Left ventricle myocardium inferior (tissue), 1 donor: ENCODE measurements at places on chromosomes 7 and 10.

DNA sequence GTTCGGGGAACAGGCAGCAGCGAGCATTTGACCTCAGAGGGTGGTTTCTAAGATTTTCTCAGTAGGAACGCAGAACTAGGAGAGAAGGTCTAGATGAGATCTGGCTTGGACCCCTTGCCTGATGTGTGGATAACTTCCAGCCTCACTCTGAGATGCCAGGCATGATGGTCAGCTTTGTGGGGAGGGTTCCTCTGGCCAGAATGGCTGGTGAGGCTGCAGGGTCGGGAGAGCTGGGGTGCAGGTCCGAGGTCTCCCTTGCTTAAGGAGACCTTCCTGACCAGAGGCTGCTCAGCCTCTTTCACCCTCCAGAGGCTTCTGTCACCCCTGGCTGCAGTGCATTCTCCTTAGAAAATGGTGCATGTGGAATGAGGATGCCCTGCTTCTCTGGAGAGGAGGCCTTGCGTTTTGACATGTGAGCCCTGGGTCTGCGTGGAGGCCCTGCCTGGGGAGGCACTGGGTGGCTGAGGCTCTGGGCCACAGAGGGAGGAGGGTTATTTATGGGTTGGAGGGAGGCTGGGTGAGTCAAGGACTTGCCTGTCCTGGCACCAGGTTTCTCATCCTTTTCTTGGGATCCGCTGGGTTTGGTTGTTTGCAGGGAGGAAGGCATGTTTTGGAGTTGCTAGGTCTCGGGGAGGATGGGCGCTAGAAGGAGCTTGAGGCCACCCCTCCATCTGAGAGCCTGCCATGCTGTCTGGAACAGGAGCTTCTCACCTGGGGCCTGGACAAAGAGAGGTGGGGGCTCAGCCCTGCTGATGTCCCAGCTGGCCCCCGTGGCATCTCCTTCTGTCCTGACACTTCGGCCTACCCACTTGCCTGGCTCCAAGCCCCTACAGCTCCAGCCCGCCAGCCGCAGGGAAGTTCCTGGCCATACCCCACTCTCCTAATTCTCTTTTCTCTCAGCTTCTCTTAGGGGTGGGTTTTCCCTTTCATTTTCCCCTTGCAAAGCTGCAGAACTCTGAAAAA lies 3.9 kb downstream of the FAM241B start:
- DNase-seq: no peak
- H3K4me1 ChIP-seq: peaks cover 16% of the 10 kb centered on the region
- no peak overlapping the region for H3K4me3 ChIP-seq
- H3K36me3 ChIP-seq: no peaks in the 10 kb centered on the region

DNA sequence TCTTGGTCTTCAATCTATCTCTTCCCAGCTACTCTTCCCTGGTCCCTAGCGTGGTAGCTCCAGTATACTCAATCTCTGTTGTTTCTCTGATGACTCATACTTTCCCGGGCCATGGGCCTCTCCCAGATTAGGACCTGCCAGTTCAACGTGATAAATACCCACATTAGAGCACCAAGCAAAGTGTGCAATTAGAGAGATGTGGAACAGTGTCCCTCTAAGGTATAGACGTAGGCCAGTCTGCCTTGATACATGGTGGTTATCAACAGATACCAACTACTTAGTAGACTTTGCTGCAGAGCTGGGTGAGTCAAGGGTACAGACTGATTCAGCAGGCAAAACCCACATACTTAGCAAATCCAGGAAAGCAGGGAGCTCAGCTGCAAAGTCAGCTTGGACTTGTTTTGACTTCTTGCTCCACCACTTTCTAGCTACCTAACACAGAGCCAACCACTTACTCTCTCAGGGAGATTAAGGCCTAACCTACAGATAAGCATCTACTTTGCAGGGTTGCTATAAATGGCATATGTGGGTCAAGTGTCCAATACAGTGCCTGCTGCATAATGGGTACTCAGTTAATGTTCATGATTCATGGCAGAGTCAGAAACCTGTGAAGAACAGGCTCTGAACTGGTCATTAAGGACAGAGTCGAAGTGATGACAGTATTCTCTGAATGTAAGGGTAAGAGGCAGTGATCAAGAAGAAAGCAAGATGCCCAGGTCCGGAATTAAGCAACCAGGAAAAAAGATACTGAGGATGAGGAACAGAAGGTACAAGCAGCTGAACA lies 176.1 kb downstream of the CHN2 start:
- H3K4me1 ChIP-seq: peaks cover 35% of the 10 kb centered on the region
- H3K27ac ChIP-seq: peak overlapping the region; percentile 21

GRCh38 chr10:29970576-29970975 lies 88.8 kb downstream of the JCAD start:
- H3K4me3 ChIP-seq: no peak overlapping the region
- no peaks in the 10 kb centered on the region for H3K27me3 ChIP-seq
- H3K27ac ChIP-seq: no peak overlapping the region

- H3K4me1 ChIP-seq: peaks cover 18% of the 10 kb centered on the region
- no peak overlapping the region for H3K4me3 ChIP-seq
- no peaks in the 10 kb centered on the region for H3K36me3 ChIP-seq
- no peaks in the 10 kb centered on the region for H3K27me3 ChIP-seq
- no peak for DNase-seq
Observed at GRCh38 chr7:127758105-127758504, 106.1 kb downstream of the SND1 start.

DNA sequence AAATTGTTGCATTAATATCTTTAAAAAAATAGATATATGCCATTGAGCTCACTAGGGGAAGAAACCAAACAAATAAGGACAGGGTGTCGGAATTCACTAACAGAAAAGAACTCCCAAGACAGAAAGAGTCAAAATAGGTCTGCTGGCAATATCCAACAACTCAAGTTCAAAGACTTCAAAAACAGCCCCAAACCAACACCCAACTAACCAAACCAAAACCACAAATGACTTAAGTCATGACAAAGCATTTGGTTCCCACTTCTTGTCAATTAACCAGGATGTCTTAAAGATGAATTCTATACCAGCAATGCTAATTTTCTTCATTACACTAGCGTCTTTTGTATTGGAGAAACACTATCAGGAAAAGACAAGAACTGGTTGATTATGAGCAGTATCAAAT lies 249.0 kb upstream of the PLXNA4 start:
- H3K27me3 ChIP-seq: no peaks in the 10 kb centered on the region
- H3K4me1 ChIP-seq: peaks cover 10% of the 10 kb centered on the region
- no peak overlapping the region for H3K27ac ChIP-seq
- no peak overlapping the region for H3K4me3 ChIP-seq
- DNase-seq: no peak

DNA sequence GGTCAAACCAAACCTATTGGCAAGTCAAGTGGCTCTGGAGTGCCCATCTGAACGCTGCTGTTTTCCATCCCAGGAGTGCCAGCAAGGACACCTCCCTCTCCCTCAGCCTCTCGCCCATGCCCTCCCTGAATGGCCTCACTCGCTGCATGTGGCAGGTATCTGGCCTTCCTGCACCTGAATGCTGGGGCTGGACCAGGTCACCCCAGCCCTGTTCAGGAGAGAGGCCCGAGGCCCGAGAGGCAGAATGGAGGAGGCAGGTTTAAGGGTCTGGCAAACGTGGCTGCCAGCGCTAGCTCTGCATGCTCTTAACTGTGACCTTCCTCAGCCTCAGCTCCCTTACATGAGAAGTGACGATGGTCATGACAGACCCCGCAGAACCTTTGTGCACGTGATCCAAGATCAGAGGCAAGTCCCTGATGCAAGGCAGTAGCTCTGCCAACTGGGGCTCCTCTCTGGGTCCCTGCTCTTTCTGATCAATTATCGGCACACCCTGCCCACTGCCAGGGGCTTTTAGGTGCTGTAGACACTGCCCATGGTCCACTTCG lies 295.7 kb upstream of the ZMIZ1 start:
- H3K4me1 ChIP-seq: peaks cover 39% of the 10 kb centered on the region
- H3K36me3 ChIP-seq: no peaks in the 10 kb centered on the region
- DNase-seq: no peak
- H3K27me3 ChIP-seq: no peaks in the 10 kb centered on the region
- H3K27ac ChIP-seq: no peak overlapping the region

GRCh38 chr10:5606321-5606720 lies 60.1 kb downstream of the ASB13 start:
- no peaks in the 10 kb centered on the region for H3K36me3 ChIP-seq
- H3K27ac ChIP-seq: no peak overlapping the region
- H3K4me1 ChIP-seq: no peaks in the 10 kb centered on the region
- no peak overlapping the region for H3K4me3 ChIP-seq
- peaks cover 22% of the 10 kb centered on the region for H3K27me3 ChIP-seq
- no peak for DNase-seq

GRCh38 chr10:60267802-60268201 lies 121.9 kb downstream of the ANK3 start:
- H3K27ac ChIP-seq: peak overlapping the region; percentile 76
- H3K4me1 ChIP-seq: peaks cover 52% of the 10 kb centered on the region
- H3K4me3 ChIP-seq: no peak overlapping the region
- DNase-seq: no peak
- H3K27me3 ChIP-seq: no peaks in the 10 kb centered on the region
- peaks cover 12% of the 10 kb centered on the region for H3K36me3 ChIP-seq

DNA sequence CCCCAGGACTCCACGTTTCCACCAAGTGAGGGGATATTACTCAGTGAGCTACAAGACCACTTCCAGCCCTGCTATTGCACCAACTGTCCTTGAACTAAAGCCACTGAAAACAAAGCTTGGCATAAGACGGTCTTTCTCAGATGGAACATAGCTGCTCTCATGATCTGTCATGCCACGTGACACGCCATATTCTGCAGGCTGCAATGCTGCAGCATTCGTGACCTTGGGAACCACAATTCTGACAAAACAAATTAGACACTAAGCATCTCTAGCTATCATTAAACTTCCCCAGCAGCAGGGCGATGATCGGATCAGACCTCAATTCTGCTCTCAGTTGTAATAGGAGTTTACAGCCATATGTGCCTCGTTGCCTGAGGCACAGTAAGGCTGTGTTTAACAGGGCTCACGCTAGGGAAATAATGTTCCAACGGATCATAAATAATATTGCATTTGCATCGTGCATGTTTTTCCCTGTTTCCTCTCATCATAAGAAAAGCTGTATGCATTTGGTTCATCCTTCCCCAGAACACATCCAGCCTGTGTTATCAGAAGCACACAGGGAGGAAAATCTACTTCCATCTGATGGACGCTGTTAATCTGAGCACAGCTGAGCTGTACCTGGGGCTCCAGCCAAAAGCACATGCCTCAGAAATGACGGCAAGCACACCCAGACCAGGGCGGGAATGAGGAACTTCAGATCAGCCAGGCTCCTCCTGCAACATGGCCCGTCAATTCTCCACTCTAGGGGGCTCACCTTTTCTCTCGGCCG lies 38.6 kb upstream of the CNPY1 start:
- H3K27ac ChIP-seq: no peak overlapping the region
- no peak overlapping the region for H3K4me3 ChIP-seq
- DNase-seq: no peak
- H3K27me3 ChIP-seq: peaks cover 81% of the 10 kb centered on the region

DNA sequence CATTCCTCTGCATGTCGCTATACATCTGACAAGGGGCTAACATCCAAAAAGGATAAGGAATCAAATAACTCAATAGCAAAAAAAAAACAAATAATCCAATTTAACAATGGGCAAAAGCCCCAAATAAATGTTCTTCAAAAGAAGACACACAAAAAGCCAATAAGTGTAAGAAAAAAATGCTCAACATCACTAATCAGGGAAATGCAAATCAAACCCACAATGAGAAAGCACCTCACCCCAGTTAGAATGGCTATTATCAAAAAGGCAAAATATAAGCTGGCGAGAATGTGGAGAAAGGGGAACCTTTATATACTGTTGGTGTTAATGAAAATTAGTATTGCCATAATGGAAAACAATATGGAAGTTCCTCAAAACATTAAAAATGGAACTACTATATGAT lies 14.3 kb downstream of the ARHGAP12 start:
- H3K4me3 ChIP-seq: no peak overlapping the region
- H3K36me3 ChIP-seq: no peaks in the 10 kb centered on the region
- H3K27ac ChIP-seq: no peak overlapping the region
- no peak for DNase-seq

DNA sequence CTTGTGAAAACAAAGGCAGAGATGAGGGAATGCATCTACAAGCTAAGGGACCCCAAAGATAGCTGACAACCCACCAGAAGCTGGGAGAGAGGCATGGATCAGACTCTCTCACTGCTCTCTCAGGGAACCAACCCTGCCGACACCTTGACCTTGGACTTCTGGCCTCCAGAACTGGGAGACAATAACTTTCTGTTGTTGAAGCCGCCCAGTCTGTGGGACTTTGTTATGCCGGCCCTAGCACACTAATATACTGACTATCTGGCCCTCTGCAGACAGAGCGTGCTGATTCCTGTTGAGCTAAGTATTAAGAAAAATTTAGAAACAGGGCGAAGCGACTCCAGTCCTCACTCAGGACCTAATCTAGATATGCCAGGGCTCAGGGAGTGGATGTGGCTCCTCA lies 144.3 kb upstream of the TCF7L2 start:
- no peaks in the 10 kb centered on the region for H3K36me3 ChIP-seq
- no peak overlapping the region for H3K4me3 ChIP-seq
- DNase-seq: no peak
- no peaks in the 10 kb centered on the region for H3K4me1 ChIP-seq
- no peak overlapping the region for H3K27ac ChIP-seq
- H3K27me3 ChIP-seq: no peaks in the 10 kb centered on the region

DNA sequence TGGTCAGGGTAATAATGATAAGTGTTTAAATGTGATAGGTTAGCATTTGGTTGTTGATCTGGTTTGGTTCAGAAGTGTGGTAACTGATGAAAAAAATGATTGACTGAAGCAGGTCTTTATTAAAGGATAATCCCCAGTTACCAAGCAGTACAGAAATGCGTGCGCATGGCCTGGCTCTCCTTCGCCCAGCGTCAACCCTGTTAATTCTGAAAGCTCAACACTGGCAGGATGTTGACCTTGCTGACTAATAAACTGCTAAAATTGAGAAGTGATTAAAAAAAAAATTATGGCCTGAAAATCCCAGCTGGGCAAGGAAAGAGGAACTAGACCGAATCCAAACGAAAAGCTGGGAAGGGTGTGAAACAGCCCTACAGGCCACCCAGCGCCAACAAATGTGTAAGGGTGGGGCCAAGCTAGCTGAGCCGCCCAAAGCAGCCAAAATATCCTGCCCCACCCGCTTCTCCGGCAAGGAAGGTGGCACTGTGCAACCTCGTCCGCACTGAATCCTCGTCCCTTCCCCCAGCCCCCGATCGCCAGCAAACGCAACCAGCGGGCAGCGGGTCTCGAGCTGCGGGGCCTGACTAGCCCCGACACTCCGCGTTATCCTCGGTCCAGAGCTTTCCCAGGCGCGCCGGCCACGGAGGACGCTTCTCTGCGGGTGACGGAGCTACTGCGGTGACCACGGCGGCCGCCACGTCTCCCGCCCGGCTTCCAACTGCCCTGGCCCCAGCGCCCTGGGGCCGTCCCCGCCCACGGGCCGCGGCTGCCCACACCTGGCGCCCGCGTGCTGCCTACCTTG lies 561 bp downstream of the SHTN1 start:
- no peaks in the 10 kb centered on the region for H3K36me3 ChIP-seq
- H3K27me3 ChIP-seq: peaks cover 32% of the 10 kb centered on the region
- peak; percentile 39 for DNase-seq
- peaks cover 19% of the 10 kb centered on the region for H3K4me1 ChIP-seq

- no peaks in the 10 kb centered on the region for H3K36me3 ChIP-seq
- H3K27ac ChIP-seq: no peak overlapping the region
- no peak for DNase-seq
- H3K4me3 ChIP-seq: no peak overlapping the region
- no peaks in the 10 kb centered on the region for H3K27me3 ChIP-seq
- H3K4me1 ChIP-seq: peaks cover 7% of the 10 kb centered on the region
Observed at GRCh38 chr7:51108134-51108533, 208.5 kb downstream of the COBL start.

- no peak overlapping the region for H3K27ac ChIP-seq
- no peak for DNase-seq
- no peaks in the 10 kb centered on the region for H3K4me1 ChIP-seq
Observed at GRCh38 chr7:158421361-158421760, 166.3 kb downstream of the PTPRN2 start.

GRCh38 chr7:101857358-101857811 lies 40.0 kb downstream of the CUX1 start:
- no peak for DNase-seq
- H3K4me3 ChIP-seq: peak overlapping the region; percentile 60
- no peaks in the 10 kb centered on the region for H3K36me3 ChIP-seq
- peak overlapping the region; percentile 90 for H3K27ac ChIP-seq
- no peaks in the 10 kb centered on the region for H3K27me3 ChIP-seq
